ENCODE measurements at places on chromosomes 13 and 19. TPM values are rescaled to one million over a fixed set of nuclear protein-coding genes. Genes with fewer than 3 reads are reported as not detected.

The SELENOV gene
- total RNA-seq: not detected

The PRDX2 gene
- total RNA-seq: 140 TPM

The LPAR2 gene
- 3.5 TPM for total RNA-seq

The LINGO3 gene
- total RNA-seq: not detected

The LAIR2 gene
- not detected for total RNA-seq

The SYT3 gene
- not detected for total RNA-seq

The GPR183 gene
- 0.97 TPM for total RNA-seq

The SPACA4 gene
- total RNA-seq: not detected

The NLRP4 gene
- total RNA-seq: not detected

The TMPRSS9 gene
- not detected for total RNA-seq

The MAST1 gene
- total RNA-seq: 0.36 TPM

The FXYD3 gene
- total RNA-seq: not detected

The ELAVL3 gene
- total RNA-seq: 0.73 TPM

The ETV2 gene
- total RNA-seq: 0.65 TPM

The LRRC63 gene
- under 0.01 TPM for total RNA-seq

The GTF2F2 gene
- total RNA-seq: 21.9 TPM

The PLPP2 gene
- 14.8 TPM for total RNA-seq

The BEST2 gene
- not detected for total RNA-seq

The MOB3A gene
- total RNA-seq: 66.1 TPM

The C1QTNF9B gene
- total RNA-seq: not detected

The C19orf67 gene
- not detected for total RNA-seq

The CBARP gene
- 4.2 TPM for total RNA-seq

The FPR1 gene
- total RNA-seq: 0.61 TPM

The REXO1 gene
- 12.5 TPM for total RNA-seq

The ZNF211 gene
- total RNA-seq: 9.6 TPM

The KRTDAP gene
- total RNA-seq: not detected

The PSG7 gene
- 0.16 TPM for total RNA-seq

The BSPH1 gene
- not detected for total RNA-seq

The TEX26 gene
- not detected for total RNA-seq

The ZSCAN1 gene
- total RNA-seq: not detected

The EFNA2 gene
- not detected for total RNA-seq

The TRPC4 gene
- 7.6 TPM for total RNA-seq

The GJA3 gene
- total RNA-seq: 0.16 TPM

The KLK2 gene
- total RNA-seq: not detected

The SNRNP70 gene
- total RNA-seq: 129 TPM

The KCNRG gene
- 3.0 TPM for total RNA-seq

The CGB1 gene
- not detected for total RNA-seq

The KLK3 gene
- not detected for total RNA-seq

The GJB6 gene
- total RNA-seq: not detected

The SLAIN1 gene
- total RNA-seq: not detected

The ADGRE3 gene
- total RNA-seq: not detected

The ZNF497 gene
- total RNA-seq: 1.2 TPM

The PTGER1 gene
- 1.1 TPM for total RNA-seq

The CD33 gene
- not detected for total RNA-seq

The NOP53 gene
- 110 TPM for total RNA-seq

The NLRP5 gene
- total RNA-seq: not detected

All from hair follicle dermal papilla cell (primary cell).